LHCN-M2 (cell line): ENCODE measurements at places on chromosomes 11 and 22. TPM values are rescaled to one million over a fixed set of nuclear protein-coding genes. Genes with fewer than 3 reads are reported as not detected.

DNA sequence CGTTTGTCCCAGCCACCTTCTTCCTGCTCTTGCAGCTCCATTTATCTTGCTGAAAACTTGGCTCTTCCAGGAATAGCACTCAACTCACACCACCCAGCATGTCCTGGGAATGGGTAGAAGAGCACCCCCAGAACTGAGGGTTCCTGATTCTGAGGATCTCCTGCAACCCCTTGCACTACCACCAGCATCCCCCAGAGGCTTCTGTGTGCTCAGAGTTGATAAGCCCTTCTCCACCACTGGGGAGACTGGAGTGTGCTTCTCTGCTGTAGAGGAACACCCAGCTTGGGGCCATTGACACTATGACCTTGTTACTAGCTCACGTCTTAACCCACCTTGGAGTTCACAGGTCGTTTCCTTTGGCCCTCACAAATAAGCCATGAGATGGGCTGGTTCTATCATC lies 121.0 kb downstream of the GRIK4 start:
- no peak for DNase-seq

DNA sequence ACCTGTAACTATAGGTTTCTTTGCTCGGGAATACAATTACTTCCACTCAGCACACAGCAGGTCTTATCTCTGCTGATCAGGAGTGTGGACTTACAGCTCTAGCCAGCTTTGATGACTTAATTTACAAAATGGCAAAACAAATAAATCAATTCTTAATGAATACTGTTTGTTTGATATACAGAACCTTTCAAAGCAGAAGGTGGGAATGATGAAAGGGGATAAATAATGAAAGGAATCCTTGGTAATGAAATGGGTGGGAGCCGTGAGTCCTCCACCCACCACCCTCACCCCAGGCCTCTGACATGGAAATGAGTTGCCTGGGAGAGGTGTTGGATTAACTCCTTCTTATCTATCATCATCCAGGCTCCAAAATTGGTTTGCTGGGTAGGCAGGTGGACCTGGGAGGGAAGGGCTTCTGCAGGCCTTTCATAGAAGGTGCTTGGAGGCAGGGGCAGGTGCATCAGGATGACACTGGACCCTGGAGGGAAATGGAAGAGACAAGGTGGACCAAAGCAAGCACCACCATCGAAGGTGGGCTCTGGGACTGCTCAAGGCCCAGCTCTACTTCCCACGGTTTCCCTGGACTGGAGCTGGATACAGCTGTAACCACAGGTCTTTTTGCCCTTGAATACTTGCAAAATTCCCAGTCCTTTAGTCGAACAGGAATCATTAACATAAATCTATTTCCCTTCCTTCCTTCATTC lies 23.0 kb downstream of the POU2AF1 start:
- no peak for DNase-seq

- no peak for DNase-seq
Measured at GRCh38 chr11:10498022-10498400, 42.9 kb downstream of the AMPD3 start.

DNA sequence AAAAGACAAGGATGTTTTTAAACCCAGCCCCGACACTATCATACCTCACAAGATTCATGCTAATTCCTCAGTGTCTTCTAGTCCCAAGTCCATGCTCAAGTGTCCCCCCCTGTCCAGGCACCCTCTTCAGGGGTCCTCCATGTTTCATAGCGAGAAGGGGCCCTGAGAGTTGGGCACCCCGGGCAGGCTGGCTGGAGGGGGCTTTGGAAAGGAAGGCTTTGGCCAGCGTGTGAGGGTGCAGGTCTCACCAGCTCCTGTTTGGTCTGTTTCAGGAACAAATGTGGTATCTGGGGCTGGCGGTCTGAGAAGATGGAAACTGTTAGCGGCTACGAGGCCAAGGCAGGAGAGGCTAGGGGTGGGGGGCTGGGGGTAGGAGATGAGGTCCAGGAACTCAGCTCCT lies 4.5 kb upstream of the SSH3 start:
- no peak for DNase-seq

- DNase-seq: no peak
Measured at GRCh38 chr22:27994481-27995331, 75.7 kb upstream of the PITPNB start.

Gene C22orf15
- 0.06 TPM in 1 of 2 replicates, not detected in the other for total RNA-seq

Gene C11orf42
- not detected in 2 replicates for total RNA-seq
